ENCODE measurements at places on chromosomes 11 and 22.

DNA sequence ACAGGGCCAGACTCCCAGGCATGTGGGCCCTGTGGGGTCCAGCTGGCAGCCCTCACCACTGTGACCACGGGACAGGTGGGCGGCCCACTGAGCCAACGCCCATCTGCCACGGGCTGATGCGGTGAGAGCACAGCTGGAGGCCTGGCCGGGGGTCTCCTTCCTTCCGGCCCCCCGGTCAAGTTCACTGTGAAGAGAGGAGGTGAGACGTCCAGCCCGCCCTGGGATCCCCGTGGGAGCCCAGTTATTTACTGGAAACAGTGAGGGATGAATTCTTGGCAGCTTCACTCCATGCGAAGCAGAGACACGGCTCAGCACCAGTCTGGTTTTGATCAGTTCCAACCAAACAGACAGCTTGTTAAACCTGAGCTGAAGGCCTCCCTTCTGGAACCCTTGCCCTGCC lies 38.7 kb downstream of the WNT11 start:
- DNase-seq, result peak; percentile 79

DNA sequence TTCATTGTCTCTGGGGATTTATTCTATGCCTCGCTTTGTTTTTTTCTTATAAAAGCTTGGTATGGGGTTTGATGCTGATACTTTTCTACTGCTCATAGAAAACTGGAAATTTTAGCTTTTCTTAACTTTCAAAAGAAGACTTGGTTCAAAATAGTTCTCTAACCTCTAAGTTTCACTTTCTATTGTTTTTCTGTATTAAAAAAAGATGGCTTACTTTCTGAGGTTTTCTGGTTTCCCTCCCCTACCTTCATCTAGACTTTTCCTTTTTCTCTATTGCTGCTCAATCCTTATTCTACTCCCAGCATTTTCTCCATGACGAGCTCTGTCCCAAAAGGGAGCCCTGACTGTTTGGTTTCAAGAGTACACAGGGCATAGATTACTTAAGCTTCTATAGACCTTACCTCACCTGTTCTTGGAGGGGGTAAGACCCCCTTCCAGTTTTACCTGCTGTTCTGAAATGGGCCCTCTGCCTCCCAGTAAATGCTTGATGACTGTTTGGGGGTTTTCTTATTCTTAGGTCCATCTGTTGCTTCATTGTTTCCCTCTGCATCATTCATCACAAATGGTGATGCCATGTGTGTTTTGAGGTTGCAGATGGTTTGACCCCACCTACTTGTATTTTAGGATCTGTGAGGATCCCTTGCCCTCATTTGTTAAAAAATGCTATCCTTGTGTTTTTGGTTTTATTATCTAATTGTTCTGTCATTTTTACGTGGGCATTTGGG lies 29.5 kb downstream of the DNHD1 start:
- no peak for DNase-seq

- DNase-seq, result peak; percentile 5
These were observed 1431.7 kb downstream of the LRRC4C start for GRCh38 chr11:40027720-40028119.

DNA sequence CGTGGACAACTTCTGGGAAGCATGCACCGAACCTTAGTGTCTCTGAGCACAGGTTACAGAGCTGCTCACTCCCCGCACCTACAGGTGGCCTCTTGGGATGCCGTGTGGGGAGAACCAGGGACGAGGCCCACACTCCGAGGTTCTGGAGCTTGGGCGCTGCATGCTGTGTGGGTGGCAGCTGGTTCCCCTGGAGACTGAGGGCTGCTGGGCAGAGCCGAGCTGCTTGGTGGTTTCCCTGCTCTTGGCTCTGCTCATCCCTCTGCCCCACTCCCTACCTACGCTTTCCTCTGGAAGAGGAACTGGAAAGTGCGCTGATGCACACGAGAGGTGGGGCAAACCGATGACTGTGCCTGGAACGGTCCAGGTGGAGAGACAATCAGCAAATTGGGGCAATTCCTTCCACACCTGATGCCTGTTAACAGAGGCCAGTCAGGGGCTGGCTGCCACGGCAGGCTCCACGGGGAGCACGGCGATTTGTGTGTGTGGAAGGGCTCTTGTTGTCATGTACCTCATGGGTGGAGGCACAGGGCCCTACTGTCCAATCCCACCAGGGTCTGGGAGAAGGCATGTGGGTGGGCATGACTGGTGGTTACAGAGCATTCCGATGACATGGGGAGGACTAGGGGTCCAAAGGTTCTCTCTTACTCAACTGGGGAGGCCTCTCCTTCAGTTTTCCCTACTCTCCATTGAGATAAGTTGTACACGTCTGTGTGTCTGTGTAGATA lies 60.9 kb downstream of the ST14 start:
- no peak for DNase-seq

GRCh38 chr11:65535102-65535501 lies 10.2 kb downstream of the SCYL1 start:
- DNase-seq, result no peak

DNA sequence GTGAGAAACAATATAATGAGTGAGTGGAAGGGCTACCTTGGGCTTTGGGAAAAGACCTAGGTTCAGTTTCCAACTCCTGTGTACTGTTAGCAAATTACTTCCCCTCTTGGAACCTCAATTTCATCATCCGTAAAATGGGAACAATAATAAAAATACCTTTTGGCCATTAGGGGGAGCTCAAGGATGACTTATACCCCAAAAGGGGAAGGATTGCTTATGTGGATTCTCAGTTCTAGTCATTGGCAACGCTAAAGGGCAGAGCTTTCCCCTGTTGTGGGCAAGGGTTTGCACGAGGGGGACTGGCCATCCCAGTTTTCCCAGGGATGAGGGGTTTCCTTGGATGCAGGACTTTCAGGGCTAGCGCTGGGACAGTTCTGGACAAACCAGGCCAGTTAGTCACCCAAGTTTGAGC lies 3.1 kb upstream of the COMMD9 start:
- no peak for DNase-seq

DNA sequence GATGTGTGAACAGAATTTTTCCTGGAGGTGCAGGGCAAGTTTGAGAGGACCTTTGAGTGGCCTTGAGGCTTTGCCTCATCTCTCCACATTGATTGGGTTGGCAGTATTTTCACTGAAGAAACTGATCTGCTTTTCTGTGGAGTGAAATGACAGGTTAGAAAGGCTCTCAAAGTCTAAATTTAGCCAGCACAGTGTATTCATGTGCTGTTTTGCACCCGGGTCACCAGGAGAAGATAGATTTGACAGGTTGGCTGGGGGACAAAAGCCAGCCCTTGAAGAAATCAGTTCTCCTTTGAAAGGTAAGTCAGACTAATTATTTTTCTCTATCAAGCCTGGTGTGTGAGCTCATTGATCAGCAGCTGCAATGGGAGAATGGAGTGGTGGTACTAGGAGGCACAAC lies 152.9 kb downstream of the DBX1 start:
- no peak for DNase-seq

- peak; percentile 79 for DNase-seq
These were observed 3.6 kb downstream of the BCL9L start for GRCh38 chr11:118921929-118922744.

- no peak for DNase-seq
These were observed 2.0 kb upstream of the OR2AG1 start for GRCh38 chr11:6780829-6781228.

- DNase-seq, result no peak
These were observed 363.7 kb upstream of the ISX start for GRCh38 chr22:34702279-34702678.

GRCh38 chr11:22405377-22405776 lies 67.2 kb downstream of the SLC17A6 start:
- no peak for DNase-seq

GRCh38 chr11:27405134-27405533 lies 42.1 kb upstream of the CCDC34 start:
- DNase-seq, result no peak

DNA sequence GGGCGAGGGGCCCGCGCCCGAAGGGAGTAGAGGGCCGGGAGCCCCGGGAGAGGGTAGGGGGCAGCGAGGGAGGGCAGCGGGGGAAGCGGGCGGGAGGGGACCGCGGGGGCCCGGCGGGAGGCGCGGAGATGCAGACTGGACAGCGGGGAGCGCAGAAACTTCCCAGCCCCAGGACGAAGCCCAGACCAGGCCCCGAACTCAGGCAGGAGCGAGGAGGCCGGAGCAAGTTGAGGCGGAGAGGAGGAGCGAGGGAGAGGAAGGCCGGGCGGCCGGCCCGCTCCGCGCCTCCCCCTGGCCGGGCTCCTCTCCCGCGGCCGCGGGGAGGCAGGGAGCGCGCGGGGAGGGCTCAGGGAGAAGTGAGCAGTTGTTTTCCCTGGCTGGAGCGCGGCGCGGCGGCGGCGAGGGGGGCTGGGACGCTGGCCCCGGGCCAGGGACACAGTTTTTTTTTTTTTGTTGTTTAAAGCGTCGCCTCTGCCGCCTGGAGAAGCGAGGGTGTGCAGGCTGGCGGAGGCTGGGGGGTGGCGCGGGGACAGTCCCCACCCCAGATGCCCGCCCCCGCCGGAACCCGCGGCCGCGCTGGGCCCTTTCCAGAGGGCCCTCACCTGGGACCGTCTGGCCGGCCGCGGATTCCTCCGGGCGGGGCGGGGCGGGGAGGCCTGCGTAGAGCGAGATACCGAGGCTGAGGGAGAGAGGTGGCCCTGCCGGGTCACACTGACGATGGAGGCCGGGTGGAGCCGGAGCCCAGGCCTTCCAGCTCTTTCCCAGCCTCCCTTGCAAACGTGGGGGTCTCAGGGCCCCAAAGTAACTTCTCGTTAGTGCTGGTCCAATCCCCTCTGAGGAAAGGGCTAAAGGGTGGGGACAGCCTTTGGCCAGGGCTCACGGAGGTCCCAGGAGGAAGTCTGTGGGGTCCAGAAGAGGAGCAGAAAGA lies at the start of gene LTBP3:
Gene LTBP3, minus strand, starts transcription at position 358 of the 928 bp plus-strand sequence. CDS start 400 bp downstream, outside the sequence.
- peak; percentile 97 for DNase-seq

- no peak for DNase-seq
These were observed 126.9 kb downstream of the CD44 start for GRCh38 chr11:35265755-35266454.

GRCh38 chr11:85281550-85281949 lies 345.6 kb downstream of the DLG2 start:
- DNase-seq, result peak; percentile 9

GRCh38 chr11:2467695-2468055 lies 22.9 kb downstream of the KCNQ1 start:
- DNase-seq, result no peak

DNA sequence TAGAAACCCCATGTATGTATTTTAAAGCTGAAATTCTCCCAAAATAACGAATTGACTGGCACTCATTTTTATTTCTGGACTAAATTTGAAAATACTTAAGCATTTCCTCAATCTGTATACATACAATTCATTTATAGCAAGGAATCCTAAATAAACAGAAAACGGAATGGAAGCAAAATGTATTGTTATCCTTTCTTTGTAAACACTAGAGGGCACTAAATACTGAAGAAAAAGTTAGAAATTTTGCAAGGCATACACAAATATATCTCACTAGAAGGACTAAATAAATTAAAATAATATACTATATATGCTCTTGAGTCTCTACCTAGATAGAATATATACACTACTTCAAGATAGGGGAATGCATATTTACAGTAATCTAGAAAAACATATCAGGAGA lies 23.1 kb upstream of the ANO5 start:
- DNase-seq, result no peak

DNA sequence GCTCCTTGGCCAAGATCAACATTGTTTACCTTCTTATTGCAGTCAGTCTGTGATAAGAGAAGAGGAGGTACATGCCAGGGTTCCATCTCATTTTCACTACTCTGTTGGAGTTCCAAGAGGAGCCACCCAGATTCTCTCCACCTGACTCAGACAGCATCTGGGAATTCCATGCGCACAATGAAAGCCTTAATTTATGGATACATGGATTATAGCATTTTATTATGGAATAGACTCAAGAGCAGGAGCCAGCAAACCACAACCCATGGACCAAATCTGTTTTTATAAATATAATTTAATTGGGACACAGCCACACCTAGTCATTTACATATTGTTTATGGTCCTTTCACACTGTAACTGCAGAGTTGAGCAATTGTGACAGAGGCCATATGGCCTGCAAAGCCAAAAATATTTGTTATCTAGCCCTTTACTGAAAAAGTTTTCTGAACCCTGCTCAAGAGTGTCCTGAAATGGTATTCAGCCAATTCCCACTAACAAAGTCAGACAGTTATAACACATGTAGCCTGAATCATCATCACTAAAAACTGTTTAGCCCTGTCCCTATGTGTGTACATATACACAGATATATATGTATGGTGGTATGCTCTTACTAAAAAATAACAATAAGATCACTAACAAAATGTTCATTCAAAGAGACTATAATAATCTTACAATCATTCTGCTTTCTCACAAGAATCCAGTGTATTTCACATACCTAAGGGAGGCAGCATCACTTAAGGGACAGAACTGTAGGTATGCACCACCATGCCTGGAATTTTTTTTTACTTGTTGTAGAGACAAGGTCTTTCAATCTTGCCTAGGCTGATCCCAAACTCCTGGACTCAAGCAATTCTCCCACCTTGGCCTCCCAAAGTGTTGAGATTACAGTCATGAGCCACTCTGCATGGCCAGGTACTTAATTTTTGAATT lies 104.5 kb upstream of the TEAD1 start:
- no peak for DNase-seq

GRCh38 chr11:65429724-65430405 lies 7.3 kb downstream of the NEAT1 start:
- peak; percentile 82 for DNase-seq

DNA sequence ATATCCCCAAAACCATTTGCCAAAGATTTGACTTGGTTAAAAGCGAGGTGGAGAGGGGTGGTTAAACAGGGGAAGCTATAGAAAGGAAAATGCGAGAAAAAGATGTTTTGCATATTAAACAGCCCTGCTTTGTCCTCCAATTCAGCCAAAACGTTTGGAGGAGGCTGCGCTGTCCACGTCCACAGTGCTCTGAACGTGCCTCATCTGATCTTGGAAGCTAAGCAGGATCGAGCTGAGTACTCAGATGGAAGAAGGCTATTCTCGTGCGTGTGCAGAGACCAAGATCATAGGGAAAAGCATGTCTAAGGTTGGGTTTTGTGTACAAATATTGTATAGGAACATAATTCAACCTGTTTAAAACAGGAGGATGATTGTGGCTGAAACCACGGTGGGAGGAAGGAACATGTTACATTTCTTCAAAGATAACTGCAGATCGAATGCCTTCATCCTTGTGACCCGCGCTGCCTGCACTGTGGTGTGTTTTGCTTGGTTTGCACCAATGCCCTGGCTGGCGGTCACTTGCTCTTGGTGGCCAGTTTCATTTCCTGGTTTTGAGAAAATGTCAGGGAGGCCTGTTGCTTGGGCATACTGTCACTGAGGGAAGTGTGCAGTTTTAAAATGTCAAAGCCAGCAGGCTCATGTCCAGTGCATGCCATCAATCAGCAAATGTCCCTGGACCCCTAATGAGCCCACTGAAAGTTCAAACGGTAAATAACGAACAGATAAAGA lies 40.4 kb downstream of the FLI1 start:
- peak; percentile 80 for DNase-seq

- DNase-seq, result peak; percentile 25
These were observed 74.5 kb upstream of the RAB38 start for GRCh38 chr11:88249706-88250105.
